H1 (cell line): ENCODE measurements at places on chromosomes 1 and 21. TPM values are rescaled to one million over a fixed set of nuclear protein-coding genes. Genes with fewer than 3 reads are reported as not detected.

DNA sequence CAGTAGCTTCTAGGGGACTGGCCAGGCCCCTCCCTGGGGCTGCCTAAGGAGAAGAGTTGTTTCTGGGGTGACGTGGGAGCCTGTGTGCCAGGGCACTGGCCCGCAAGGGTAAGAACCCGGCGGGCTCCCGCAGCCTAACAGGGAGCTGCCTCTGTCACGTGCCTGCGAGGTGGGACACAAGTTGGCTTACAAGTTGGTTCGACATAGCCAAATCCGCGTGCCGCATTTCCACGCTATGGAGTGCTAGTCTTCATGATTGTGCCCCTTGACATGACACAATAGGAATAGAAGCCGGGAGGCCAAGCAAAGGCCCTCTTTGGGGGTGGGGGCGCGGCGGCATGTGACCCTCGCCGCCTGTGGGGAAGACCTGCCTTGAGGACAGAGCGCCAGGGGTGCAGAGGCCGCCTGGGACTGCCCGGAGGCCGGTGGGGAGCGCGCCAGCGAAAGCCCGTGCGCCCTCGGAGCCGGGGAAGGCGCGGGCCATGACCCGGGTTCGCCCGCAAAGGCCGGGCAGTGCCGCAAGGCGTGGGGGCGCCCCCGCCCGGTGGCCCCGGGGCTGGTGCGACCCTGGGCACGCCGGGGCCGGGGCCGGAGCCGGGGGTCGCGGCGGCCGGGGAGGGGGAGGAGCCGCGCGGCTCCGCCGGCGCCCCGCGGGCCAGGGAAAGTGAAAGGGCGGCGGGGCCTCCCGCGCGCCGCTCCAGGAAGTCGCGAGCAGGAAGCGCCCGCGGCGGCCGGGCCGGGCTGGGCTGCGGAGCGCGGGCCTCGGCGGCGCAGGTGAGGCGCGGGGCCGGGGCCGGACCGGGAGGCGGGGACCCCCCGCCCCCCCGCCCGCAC is at the start of gene SLC37A1:
SLC37A1 (plus strand) TSS at position 702 of the 834 bp plus-strand sequence. CDS start 4,603 bp downstream, outside the sequence.
- DNase-seq = no peak

DNA sequence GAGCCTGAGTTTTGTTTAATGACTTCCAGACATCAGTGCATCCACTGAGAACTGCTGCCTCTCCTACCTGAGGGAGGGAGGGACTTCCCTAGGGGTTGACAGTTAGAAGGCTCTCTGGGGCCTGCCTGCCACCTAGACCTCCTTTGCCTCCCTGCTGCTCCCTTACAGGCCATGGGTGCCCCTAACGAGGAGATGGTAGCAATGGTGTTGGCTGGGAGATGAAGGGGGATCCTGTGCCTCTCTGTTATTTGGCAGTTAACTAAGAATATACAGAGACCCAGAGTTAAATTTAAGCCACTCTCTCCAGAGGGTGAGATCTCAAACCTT is 66.1 kb downstream of the UBE2U start:
- DNase-seq = no peak

DNA sequence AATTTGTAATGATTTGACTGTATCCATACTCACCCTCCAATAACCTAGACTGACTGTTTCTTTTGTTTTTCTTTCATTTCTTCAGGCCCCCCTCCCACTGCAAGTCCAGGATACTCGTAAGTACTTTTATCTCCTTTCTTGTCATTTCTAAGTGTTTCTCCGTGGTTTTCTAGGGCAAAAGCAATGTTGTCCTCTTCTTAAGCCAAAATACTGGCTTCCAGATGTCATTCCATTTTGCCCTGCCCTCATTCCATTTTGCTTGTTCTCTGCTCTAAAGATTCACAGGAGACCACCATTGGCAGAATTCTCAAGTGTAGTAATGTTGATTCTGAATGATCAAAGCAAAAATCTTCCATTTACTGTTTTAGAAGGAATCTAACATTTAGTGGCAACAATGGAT is 152.8 kb upstream of the UBE2U start:
- DNase-seq = no peak

DNA sequence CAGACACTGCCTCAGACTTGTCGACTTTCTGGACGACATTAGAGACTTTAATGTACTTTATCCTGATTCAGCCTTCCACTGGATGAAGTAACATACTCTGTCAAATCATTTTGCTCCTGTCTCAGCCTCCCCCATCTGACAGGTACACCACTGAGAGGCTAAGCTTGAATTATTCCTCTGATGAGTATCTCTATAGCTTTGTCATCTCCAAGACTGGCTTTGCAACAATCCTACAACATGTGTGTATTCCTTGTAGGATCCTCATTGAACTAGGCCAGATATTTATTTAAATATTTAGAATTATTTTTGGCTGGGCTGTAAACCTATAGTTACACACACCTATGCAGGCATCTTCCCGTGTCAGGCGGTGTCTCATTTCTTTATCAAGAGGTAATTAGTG is 1.1 kb upstream of the TRIM58 start:
- no peak for DNase-seq

DNA sequence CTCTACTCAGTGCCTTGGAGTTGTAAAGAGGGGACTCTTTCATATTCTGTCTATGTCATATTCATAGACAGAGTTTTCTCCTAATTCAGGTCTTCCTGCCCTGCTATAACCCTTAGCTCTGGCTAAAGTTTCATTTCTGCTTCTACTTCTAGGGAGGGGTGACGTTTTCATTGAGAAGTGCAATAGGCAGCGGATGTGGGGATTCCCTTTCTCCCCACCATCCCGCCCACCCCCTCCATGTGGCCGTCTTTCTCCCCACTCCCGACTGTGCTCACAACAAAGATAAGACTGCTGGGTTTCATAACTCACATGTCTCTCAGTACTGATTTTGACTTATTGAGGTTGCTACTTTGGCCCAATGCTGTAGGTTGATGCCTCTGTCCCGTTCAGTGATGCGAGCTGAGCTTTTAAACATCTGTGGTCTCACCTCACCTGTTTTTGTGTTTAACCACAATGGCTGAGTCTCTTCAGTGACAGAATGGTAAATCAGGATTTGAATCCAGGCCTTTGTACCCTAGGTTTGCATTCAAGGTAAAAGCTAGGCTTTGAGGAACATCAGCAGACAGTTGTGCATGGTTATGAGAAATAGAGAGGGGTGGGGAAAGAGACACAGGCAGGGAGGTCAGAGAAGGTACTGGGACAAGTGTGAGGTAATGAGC is 7.8 kb upstream of the KIF14 start:
- DNase-seq = no peak

DNA sequence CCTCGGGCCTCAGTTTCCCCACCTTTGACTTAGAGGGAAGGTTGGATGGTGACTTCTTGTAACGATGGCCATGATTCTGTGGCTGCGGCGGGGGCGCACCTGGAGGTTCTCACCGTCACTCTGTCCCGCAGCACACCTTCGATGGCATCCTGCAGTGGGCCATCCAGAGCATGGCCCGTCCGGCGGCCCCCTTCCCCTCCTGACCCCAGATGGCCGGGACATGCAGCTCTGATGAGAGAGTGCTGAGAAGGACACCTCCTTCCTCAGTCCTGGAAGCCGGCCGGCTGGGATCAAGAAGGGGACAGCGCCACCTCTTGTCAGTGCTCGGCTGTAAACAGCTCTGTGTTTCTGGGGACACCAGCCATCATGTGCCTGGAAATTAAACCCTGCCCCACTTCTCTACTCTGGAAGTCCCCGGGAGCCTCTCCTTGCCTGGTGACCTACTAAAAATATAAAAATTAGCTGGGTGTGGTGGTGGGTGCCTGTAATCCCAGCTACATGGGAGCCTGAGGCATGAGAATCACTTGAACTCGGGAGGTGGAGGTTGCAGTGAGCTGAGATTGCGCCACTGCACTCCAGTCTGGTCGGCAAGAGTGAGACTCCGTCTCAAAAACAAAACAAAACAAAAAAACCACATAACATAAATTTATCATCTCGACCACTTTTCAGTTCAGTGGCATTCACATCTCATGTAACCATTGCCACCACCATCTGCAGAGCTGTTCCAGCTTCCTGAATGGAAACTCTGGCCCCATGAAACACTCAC is 2.1 kb upstream of the PFKL start:
- DNase-seq = peak; percentile 87

DNA sequence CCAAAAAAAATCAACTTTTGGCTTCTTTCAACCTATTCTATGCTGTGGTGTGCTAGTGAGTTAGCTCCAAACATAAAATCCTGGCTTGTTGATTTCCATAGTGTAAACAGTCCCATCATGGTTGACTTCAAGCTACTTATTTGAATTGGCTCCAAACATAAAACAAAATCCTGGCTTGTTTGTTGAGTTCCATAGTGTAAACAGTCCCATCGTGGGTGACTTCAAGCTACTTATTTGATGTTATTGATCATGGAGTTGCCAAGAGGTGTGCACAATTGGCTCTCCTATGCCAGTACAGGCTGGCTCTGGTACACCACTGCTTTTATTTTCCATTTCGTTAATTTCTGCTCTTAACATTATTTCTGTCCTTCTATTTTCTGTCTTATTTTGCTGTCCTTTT is 1.8 kb upstream of the COA6 start:
- no peak for DNase-seq

DNA sequence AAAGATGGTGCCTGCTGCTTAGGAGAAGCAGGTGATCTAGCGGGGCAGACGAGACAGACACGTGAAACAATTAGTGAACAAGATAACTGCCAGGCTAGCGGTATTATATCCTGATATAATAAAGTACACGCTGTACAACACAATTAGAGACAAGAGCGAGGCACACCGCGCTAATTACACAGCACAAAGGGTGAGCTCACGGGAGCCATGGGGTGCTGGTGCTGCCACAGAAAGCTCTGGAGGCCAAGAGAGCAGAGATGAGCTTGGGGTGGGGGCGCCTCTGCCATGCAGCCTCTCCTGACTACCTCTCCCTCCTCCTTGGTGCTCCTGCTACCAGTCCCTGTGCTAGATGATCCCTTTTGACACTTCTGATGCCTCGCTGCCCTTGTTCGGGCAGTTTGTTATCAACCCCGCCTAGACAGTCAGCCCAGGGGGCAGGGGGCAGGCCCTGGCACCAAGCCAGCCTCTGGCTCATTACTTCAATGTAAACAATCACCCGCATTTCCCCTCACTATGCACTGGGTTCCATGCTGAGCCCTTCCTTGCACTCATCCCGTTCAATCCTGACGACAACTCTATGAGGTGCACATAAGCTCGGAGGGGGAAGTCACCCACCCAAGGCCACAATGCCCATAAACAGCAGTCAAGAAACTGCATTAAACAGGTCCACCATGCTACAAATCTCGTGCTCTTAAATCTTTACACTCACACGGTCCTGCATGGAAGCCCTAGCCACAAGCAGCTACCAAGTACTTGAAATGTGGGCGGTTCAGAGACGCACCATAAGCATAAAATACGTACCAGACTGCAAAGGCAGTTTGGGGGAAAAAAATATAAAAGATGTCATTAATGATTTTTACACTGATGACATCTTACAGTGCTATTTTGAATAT is 103.0 kb downstream of the SSBP3 start:
- no peak for DNase-seq

DNA sequence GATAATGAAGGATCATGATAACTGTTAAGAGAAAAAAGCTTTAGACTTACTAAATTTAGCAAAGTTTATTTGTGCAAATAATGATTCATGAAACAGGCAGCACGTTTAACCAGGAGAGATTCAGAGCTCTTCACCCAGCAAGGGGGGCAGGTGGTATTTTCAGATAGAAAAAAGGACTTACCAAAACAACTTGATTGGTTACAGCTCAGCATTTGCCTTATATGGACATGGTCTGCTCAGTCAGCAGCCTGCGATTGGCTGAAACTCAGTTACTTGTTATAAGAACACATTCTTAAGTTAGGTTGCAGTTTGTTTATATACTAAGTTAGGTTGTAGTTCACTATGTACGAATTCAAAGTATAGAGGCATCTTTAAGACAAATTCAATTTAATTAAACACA is 165.6 kb downstream of the DUSP10 start:
- no peak for DNase-seq

Gene UBL4B
- not detected in 2 replicates for total RNA-seq

Gene OR2W3
- total RNA-seq = 0.82 and 1.1 TPM in 2 replicates

Gene IL20
- not detected in 2 replicates for total RNA-seq

Gene CYP4A11
- total RNA-seq = not detected in 2 replicates

Gene RAB3B
- total RNA-seq = 36.8 and 37.3 TPM in 2 replicates

Gene KRTAP19-3
- not detected in 2 replicates for total RNA-seq
